Pancreas (tissue), 10 donors: ENCODE measurements at places on chromosomes 7 and 10.
A peak's percentile ranks its signal among the peaks of the same experiment; 100 is the strongest.

- H3K27me3 ChIP-seq = no peaks in the 10 kb centered on the region
- H3K36me3 ChIP-seq = no peaks in the 10 kb centered on the region
- no peak overlapping the region for H3K27ac ChIP-seq
- H3K4me3 ChIP-seq = no peak overlapping the region
Measured at GRCh38 chr7:140435252-140435895, 31.5 kb downstream of the RAB19 start.

DNA sequence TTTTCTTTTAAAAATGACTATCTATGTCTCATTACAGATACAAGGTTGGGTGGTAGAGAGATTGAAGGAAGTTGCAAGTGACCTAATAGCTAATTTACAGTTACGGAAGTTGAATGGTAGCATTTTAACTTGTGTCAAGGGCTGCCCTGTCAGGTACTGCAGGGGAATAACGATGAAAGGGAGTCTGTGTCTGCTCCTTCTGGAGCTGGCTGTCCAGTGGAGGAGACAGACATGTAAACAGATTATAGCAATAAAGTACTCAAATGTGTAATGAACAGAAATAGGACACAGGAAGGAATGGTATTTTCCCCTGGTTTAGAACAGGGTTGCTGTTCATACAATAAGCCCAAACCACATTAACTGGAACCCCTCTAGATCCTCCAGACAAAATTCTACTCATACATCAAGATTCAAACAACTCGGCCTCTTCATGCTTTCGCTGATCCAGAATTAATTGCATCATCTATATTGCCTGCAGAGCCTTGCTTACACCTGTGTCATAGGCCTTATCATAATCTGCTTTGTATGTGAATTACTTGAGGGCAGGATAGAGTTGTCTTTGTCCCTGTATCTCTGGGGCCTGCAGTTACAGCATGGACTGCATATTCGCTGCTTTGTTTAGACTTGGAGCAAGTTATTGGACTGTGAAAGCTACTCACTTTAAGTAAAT lies 42.8 kb downstream of the AUTS2 start:
- H3K36me3 ChIP-seq = no peaks in the 10 kb centered on the region
- no peak overlapping the region for H3K27ac ChIP-seq
- H3K4me3 ChIP-seq = no peak overlapping the region
- no peaks in the 10 kb centered on the region for H3K4me1 ChIP-seq
- no peaks in the 10 kb centered on the region for H3K27me3 ChIP-seq
- DNase-seq = no peak

DNA sequence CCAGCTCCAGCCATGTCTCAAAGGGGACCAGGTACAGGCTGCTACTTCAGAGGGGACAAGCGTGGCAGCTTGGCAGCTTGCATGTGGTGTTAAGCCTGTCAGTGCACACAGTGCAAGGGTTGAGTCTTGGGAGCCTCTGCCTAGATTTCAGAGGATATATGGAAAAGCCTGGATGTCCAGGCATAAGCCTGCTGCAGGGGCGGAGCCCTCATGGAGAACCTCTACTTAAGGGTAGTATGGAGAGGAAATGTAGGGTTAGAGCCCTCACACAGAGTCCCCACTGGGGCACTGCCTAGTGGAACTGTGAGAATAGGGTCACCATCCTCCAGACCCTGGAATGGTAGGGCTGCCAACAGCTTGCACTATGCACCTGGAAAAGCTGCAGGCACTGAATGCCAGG lies 7.7 kb upstream of the NT5C3A start:
- no peaks in the 10 kb centered on the region for H3K4me1 ChIP-seq
- no peaks in the 10 kb centered on the region for H3K36me3 ChIP-seq
- no peaks in the 10 kb centered on the region for H3K27me3 ChIP-seq

- H3K27ac ChIP-seq = no peak overlapping the region
- no peak for DNase-seq
Measured at GRCh38 chr7:89623018-89623672, 531.1 kb upstream of the STEAP1 start.

DNA sequence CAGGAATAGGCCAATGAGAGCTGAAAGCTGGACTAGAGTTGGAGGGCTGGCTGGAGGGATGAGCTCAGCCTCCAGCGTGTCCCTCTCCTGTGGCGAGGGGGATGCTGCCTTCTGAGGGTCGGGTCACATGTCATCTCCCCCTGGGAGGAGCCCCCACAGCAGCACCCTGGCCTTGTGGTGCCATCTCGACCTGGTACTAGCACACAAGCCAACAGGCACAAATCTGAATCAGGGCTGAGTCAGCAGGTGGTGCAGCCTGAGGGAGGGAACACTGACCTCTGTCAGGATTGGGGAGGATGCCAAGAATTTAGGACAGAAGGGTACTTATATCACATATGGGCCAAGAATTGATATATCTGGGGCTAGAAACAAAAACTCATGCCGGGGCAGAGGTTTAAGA lies 280.4 kb downstream of the CELF2 start:
- H3K27ac ChIP-seq = no peak overlapping the region
- H3K4me1 ChIP-seq = no peaks in the 10 kb centered on the region
- H3K36me3 ChIP-seq = no peaks in the 10 kb centered on the region
- H3K4me3 ChIP-seq = no peak overlapping the region
- H3K27me3 ChIP-seq = no peaks in the 10 kb centered on the region
- DNase-seq = no peak

GRCh38 chr7:726854-727103 lies 280 bp downstream of the DNAAF5 start:
- no peaks in the 10 kb centered on the region for H3K4me1 ChIP-seq
- H3K36me3 ChIP-seq = no peaks in the 10 kb centered on the region
- DNase-seq = no peak
- peak overlapping the region; percentile 33 for H3K27ac ChIP-seq
- H3K4me3 ChIP-seq = peak overlapping the region; percentile 90
